ENCODE measurements at places on chromosomes 1 and 21.

DNA sequence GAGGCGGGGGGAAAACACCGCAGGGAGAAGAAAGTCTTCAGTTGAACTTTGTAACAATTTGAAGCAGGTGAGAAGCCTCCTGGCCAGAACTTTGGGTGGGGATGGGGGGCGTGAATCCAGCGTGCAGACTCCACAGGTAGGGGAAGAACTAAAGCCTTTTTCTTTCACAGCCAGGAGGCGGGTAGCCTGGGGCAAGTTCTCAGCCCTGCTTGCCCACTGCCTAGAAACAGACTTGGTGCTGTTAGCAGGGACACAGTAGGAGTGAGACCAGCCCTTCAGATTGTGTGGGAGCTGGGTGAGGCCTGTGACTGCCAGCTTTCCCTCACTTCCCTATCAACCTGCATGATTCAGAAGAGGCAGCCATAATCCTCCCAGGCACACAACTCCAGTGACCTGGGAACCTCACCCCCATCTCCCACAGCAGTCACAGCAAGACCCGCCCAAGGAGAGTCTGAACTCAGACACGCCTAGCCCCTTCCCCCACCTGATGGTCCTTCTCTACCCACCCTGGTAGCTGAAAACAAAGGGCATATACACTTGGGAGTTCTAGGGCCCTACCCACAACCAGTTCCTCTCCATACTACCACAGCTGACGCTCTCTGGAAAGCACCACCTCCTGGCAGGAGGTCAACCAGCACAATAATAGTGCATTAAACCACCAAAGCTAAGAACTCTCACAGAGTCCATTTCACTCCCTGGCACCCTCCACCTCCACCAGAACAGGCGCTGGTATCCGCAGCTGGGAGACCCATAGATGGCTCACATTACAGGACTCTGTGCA lies 83.5 kb upstream of the CDC42BPA start:
- DNase-seq: no peak

DNA sequence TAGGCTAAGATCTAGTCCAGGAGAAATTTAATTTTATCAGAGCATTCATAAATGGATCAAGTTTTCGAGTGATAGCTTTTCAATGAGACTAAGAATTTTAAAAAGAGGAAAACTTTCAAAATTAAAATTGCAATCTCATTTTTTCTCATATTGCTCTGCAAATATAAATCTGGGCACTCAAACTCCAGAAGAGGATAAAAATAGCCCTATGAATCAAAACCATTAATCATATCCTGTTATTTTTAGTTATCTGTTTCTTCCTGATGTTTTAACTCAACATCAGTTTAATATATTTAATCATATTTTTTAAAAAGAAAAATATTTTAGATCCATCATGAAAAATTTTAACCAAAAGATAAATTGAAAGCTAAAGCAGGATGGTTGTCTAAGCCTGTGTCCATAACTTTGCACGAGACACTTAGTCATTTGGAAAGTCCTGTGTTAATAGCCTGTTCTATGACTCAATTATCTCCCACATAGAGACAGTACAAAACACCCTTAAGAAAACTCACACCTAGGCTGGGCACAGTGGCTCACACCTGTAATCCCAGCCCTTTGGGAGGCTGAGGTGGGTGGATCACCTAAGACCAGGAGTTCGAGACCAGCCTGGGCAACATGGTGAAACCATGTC lies 17.1 kb upstream of the PRRC2C start:
- no peak for DNase-seq

- DNase-seq: no peak
These were observed 11.6 kb upstream of the ELAVL4 start for GRCh38 chr1:50097021-50097679.

GRCh38 chr1:109078317-109078716 lies 2.5 kb upstream of the TAF13 start:
- DNase-seq: no peak

GRCh38 chr21:28066596-28067387 lies 925.9 kb downstream of the LTN1 start:
- no peak for DNase-seq

- DNase-seq: no peak
These were observed 6.3 kb downstream of the WASF2 start for GRCh38 chr1:27483659-27484058.
